ENCODE measurements at places on chromosomes 7 and 10. TPM values are rescaled to one million over a fixed set of nuclear protein-coding genes. Genes with fewer than 3 reads are reported as not detected.

Gene ENTPD1
- total RNA-seq, result 4.9 TPM

Gene STEAP1
- 1.1 TPM for total RNA-seq

GRCh38 chr10:117166418-117167345 lies 28.6 kb upstream of the VAX1 start:
- DNase-seq, result no peak

DNA sequence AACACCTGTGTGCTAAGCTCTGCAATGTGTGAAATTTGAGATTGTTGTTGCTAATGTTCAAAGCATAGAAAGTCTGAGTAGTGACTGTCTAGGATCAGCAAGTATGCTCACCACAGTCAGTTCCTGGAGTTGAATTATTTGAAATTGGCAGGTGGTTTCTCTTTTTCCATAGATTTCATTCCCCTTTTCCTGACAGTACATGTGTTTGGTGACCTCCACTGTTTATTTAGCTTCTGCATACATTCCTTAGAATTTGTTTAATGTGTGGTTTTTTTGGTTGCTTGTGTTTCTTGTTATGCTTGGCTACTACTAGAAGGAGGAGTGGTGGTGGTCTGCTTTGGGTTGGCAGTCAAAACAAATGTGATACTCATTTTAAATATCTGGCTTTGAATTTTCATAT lies 52.3 kb downstream of the FOXP2 start:
- no peak for DNase-seq

Gene CYP3A7
- total RNA-seq, result not detected

DNA sequence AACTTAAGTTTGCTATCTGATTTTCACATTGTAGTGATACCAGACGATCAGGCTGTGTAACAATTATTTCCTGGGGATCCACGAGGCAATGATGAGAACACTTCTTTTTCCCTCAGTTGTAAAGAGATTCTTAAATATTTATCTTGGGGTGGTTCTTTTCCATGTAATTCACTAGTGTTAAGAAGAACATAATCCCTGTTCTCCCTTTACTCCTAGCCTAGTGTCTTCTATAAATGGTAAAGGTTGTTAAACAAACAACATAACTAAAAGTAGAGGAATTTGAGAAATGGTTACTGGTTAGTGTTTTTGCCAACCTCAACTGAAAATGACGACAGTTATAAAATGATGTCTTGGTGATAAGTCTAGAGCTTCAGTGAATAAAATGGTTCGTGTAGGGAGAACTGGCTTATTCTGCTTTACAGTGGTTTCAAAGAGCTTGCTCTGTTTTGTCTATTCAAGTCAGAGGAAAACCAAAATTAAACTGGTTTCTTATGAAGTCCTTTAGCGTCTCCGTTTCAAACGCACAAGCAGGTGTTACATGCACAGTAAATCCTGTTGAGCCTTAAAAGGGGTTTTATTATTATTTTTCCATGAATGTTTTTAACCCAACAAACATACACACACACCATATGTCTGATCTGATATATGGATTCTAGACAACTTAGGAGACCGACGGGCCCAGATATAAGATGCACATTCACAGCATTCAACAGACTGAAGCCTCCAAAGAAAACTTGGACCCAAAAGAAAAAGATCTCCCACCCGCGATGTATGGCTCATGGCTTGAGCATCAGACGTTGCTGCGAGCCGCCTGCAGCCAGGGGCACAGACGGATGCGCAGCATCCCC lies 1.1 kb downstream of the TBX20 start:
- DNase-seq, result no peak

- no peak for DNase-seq
Measured at GRCh38 chr10:8159341-8160165, 105.1 kb downstream of the GATA3 start.
